ENCODE measurements at places on chromosomes 7 and 10.

GRCh38 chr7:70091362-70091761, 493.1 kb downstream of the AUTS2 start:
- DNase-seq, result no peak

- DNase-seq, result no peak
Measured at GRCh38 chr10:62109587-62110293, 158.9 kb downstream of the RTKN2 start.

DNA sequence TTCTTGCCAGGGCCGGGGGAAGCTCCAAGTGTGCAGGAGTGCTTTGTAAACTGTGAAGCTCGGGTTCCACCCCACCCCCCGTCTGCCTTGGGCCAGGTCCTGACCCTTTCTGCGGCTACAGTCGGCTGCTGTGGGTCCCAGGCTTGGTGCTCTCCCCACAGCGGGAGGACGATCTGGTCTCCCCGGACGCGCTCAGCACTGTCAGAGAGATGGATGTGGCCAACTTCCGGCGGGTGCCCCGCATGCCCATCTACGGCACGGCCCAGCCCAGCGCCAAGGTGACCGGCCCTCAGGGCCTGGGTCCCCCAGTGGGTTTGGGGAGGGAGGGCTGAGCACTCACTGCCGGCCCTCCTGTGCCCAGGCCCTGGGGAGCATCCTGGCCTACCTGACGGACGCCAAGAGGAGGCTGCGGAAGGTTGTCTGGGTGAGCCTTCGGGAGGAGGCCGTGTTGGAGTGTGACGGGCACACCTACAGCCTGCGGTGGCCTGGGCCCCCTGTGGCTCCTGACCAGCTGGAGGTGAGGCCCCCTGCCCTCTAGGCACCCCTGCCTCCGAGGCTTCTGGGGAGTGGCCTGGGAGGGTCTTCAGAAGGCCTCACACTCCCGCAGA, 60.3 kb downstream of the PALD1 start:
- no peak for DNase-seq

DNA sequence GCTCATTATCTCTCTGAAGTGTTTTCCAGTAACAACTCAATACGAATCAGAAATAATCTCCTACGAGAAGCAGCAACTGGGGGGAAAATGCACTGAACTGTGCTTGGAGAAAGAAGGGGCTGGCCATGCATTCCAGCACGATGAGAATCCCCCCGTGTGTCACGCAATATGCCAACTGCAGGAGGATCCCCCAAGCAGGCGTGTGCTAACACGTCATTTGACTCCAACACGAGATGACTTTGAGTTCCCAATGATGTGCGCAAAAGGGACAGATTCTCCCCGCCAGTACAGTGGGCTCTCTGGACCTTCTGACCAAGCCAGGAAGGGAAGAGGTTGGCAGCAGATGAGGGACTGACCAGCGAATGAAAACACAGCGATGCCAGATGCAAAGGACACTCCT, 105.5 kb downstream of the KCNMA1 start:
- no peak for DNase-seq

DNA sequence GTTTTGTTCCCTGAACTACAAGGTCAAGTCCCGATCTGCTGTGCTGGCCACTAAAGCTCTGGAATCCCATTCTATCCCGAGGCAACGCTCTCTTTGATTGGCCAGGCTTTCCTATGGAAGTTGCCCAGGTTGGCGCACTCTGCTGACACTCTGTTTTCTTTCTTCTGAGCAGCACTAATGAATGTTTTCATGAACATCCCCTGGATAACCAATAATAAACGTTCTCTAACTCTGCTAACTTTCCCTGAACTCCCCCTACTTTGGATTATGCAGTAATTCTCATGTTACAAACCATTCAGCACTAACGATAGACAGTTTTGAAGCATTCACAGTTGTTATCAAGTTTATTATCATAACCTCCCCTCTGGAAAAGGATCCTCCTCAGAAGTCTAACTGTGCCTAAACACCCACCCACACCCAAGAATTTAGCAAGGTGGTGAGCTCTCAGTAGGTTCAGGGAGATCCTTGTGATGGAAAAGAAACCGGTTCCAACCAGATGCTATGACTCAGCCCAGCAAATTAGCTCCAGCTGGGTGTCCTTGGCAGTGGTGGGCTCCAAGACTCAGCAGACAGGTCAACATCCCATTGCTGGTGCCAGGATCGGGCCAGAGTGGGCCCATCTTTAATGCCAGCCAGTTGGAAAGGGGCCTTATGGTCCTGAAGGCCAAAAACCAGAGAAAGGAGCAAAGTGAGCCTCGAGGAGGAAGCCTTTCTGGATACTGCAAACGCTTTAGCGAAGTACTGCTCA, 68.4 kb downstream of the CREB3L2 start:
- DNase-seq, result no peak

- DNase-seq, result peak; percentile 95
Measured at GRCh38 chr7:2405601-2406345, 2.4 kb downstream of the CHST12 start.

DNA sequence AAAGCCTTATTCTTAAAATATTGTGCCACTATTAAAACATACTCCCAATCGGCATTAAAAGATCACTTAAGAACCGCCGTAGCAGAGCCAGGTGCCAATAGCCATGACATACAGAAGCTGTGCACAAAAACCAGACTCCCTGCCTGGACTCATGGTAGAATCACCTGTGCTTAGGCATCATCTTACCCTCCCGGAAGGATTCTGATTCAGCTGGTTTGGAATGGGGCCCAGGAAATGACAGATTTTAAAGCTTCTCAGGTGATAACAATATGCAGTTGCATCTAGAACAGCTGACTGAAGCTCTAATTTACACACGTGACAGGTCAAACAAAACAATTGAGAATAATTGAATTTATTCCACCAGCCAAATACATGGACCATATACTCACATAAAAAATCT, 10.7 kb downstream of the A1CF start:
- DNase-seq, result no peak

DNA sequence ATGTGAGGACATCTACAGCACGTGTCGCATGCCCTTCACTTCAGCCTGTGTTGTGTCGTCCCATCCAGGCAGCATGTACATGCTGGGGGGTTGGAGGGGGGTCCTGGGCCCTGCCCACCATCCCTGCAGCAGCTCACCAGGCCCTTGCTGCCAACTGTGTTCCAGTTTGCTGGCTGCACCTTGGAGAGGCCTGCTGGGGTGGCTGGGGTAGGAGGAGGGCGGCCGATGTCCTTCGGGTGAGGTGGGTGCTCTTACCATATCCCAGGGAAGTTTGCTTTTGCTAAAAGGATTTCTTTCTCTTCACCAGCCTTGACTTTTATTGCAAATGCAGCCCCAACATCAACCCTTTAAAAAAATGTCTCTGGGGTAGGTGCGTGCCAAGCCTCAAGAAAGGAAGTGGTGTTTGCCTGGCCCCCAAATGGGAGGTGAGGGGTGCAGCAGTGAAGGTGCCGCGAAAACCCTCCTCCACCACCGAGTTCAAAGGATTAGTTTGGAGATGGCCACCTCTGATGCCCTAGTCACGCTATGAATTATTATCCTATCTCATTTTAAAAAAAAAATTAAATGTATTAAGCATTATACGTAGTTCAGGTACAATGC, 165.8 kb upstream of the KLF6 start:
- peak; percentile 89 for DNase-seq

DNA sequence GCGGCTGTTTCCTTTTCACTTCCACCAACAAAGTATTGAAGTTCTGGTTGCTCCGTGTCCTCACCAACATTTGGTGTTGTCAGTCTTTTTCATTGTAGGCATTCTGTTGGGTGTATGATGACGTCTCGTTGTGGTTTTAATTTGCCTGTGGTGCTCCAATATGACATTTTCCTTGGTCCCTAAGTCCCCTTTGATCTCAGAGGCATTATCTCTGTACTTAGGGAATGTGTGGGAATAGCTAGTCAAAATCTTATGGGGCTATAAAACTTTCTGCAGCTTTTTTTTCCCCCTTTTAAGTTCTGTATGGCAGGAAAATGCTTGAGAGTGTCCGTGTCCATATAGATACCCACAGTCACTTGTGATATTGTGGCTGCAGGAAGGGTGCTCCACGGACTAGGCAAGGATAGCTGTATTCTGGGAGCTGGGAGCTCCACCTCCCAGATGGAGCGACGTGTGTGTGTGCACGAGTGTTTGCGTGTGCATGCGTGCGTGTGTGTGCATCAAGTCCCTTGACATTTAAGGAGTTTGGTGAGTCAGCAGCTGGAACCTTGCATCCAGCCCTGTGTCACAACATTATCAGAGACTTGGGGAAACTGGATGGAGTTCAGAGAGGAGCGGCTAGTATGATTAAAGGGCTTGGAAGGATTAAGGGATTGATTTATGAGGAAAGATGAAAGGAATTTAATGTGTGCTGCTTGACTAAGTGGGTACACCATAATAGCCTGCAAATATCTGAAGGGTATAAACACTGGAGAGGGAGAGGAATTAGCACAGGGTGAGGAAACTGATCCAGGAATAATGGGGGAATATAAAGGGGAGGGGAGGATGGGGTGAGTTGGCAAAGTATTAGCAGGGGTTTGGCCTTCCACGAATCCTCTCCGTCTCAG, 66.8 kb downstream of the LRMDA start:
- no peak for DNase-seq

DNA sequence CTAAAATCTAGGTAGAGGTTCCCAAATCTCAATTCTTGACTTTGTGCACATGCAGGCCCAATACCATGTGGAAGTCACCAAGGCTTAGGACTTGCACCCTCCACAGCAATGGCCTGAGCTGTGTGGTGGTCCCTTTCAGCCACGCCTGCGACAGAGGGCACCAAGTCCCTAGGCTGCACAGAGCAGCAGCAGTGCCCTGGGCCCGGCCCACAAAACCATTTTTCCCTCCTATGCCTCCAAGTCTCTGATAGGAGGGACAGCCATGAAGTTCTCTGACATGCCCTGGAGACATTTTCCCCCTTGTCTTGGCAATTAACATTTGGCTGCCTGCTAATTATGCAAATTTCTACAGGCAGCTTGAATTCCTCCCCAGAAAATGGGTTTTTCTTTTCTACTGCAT, 375.5 kb downstream of the SORCS1 start:
- DNase-seq, result no peak

DNA sequence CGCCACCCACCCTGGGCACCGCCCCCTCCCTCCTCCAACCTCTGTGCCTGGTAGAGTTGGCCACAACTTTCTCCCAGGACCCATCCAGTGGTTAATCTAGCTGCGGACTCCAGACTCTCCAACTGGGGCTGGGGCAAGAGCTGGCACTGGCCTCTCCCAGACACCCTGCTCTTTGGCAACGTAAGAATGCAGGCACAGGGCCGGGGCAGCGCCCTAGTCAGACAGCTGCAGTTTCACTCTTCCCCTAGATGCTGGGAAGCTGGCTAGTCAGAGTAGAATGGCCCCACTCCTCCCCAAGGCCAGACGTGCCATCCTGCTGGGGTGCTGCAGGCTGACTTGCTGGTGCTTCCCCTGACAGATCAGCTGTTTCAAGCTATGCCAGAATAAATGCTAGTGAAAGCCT, 22.1 kb downstream of the HSPA12A start:
- DNase-seq, result no peak

- DNase-seq, result no peak
Measured at GRCh38 chr7:98079891-98080648, 26.6 kb upstream of the LMTK2 start.

- DNase-seq, result peak; percentile 84
Measured at GRCh38 chr10:124741281-124741921, 2.8 kb downstream of the FAM53B start.

DNA sequence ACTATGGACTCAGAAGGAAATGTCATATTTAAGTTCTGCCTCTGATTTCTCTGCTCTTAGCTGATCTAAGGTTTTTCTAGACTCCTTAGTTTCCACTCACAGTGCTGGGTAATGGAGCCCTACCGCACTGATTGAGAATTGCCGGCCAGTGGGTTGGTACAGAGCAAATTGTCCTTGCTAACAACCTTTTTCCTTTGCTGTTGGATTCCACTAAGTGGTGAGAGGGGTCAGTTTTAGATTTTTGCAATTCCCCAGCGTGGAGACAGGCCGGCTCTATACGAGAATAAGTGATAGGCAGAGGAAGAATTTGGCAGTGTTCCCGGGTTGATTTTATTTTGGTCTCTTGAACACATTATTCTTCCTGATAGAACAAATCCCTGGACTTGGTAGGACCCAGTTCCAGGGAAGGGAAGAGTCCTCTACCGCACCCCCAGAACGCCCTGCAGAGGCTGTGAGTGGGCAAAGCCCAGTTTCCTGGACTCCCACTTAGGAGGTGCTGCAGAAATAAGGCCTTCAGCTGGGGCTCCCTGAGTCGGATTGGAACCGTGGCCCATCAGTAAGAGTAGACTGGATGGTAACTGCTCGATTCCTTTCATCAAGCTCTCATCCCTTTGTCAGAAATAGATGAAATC, 3.0 kb upstream of the NRP1 start:
- DNase-seq, result no peak

GRCh38 chr10:63496561-63496960, 24.6 kb upstream of the REEP3 start:
- DNase-seq, result no peak

GRCh38 chr10:49395741-49396665, at the start of gene DRGX:
TSS of gene DRGX (minus strand) at chr10:49396089. CDS start at chr10:49395440, 649 bp downstream.
- no peak for DNase-seq

DNA sequence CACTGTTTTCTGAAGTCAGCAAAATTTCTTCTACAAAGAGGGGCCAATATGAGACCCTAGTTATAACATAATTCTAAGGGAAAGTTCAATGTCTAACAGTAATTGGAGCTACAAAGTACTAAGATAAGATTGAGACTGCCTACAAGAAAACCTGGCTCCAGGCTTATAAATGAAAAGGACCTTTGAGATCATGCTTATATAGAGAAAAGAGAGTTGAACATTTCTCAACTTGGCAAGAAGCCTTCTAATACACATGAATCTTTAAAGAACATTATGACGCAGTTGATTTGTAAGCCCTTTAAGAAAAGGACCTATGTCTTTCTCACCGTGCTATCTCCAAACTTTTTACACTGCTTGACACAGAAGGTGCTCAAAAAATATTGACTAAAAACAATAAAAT, 87.9 kb downstream of the TPK1 start:
- DNase-seq, result no peak

- DNase-seq, result no peak
Measured at GRCh38 chr7:121139427-121139826, 150.9 kb downstream of the CPED1 start.

DNA sequence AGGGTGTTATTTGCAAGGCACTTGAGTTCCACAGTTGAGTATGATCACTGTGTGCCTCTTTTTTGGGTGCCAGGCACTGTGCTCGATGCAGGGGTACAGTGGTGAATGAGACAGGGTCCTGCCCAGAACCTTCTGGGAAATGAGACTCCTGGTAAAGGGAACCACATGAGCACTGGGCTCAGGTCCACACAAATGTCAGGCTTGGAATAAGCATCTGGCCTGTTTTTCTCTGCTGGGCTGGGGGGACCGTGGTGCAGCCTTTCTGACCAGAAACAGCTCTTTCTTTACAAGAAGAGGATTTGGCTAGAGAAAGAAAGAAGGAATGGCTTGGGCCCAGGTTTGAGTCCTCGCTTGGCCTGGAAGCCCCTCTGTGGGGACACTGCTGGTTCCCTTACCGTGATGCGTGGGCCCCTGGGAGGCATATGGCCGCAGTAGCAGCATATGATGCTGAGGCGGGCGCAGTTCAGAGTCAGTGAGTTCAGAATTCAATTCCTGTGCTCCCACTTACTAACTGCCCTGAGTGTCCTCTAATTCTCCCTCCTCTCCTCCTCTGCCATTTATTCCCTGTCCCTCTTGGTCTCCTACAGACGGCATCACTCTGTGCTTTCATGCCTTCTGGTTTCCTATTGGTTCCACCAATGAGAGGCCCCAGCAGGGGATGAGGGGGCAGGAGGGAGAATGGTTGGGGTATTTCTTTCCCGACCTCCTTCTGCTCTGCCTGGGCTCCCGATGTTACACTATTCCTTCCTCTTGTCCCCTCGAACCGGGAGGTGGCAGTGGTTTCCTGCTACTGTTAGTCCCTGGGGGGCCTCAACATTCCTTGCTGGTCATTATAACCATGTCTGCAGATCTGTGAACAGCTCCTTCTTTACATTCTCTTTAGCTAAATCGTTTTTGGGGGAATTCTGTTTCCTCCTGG, 9.6 kb upstream of the KCP start:
- no peak for DNase-seq

Data from activated CD8-positive, alpha-beta memory T cell treated with anti-CD3 and anti-CD28 coated beads, Interleukin-2, amount 10 ng/mL, durations not matched to agents 7 days and 5 days (primary cell).